Smooth muscle cell of the coronary artery (primary cell): ENCODE measurements at places on chromosomes 2 and 18. TPM values are rescaled to one million over a fixed set of nuclear protein-coding genes. Genes with fewer than 3 reads are reported as not detected.

The DNAH6 gene
- total RNA-seq: under 0.01 TPM in 1 of 2 replicates, not detected in the other

The MEP1B gene
- 0.12 TPM in 1 of 2 replicates, not detected in the other for total RNA-seq

The TMEM198 gene
- 0.59 and 1.3 TPM in 2 replicates for total RNA-seq

The APOB gene
- not detected in 2 replicates for total RNA-seq

The NDUFS1 gene
- total RNA-seq: 78.3 and 125 TPM in 2 replicates

The R3HDM1 gene
- total RNA-seq: 3.6 and 4.0 TPM in 2 replicates

The MLPH gene
- total RNA-seq: 0.90 and 37.0 TPM in 2 replicates

The RAD51AP2 gene
- under 0.01 TPM in 1 of 2 replicates, not detected in the other for total RNA-seq

The CIB4 gene
- total RNA-seq: not detected in 2 replicates

The CCDC178 gene
- total RNA-seq: not detected in 2 replicates

The SLC16A14 gene
- 0.47 and 3.2 TPM in 2 replicates for total RNA-seq

The RESP18 gene
- total RNA-seq: not detected in 2 replicates

The C2orf80 gene
- total RNA-seq: not detected in 2 replicates

The GRB14 gene
- 0.35 and 7.5 TPM in 2 replicates for total RNA-seq

The LHCGR gene
- not detected in 2 replicates for total RNA-seq

The COLEC11 gene
- 0.53 and 1.1 TPM in 2 replicates for total RNA-seq

The CNGA3 gene
- under 0.01 TPM in 1 of 2 replicates, not detected in the other for total RNA-seq

The HOXD11 gene
- not detected in 2 replicates for total RNA-seq

The ARHGAP15 gene
- not detected in 2 replicates for total RNA-seq
